ENCODE measurements at places on chromosomes 12 and 14.

DNA sequence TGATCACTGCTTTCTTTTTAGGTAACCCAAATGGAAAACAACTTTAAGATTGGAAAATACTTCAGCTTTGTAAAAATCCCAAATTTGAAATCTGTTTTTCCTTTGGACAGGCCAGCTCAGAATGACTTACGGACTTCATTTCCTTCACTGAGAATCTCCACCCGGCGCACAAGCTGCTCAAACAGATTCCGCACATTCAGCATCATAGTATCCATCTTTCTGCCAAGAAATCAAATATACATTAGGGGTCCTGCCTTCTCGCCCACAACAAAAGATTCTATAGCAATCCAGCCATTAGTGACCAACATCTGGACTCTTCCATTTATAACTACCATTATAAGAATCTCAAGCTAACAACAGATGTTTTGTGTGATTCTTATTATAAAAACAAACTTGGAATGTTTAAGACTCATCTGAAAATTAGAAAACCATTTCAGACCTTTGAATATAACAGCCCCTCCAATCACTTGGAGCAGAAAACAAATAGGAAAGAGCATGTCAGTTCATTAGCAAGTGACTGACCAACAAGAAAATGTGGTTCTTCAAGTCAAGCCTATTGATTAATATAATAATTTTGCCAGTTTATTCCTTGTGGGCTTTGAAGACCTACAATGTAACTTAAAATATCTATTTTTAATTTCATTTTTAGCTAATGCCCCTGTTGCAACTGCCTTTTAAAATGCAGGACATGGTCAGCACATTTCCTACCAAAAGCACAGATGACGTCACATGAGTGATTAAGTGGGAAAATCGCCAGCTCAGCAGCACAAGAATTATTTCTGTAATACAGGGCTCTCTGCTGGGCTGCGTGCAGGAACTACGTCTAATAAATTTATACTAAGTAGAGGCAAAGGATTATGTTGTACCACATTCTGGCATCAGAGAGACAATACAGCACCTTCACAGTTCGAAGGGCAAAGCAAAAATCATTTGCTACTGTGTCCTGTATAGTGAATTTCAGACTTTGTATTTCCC is 8.5 kb downstream of the RACGAP1 start:
- peak overlapping the region; percentile 76 for H3K27ac ChIP-seq
- H3K4me3 ChIP-seq, result peak overlapping the region; percentile 28
- peaks cover 8% of the 10 kb centered on the region for H3K4me1 ChIP-seq
- peak; percentile 98 for DNase-seq

GRCh38 chr14:32578181-32578580 is 249.1 kb downstream of the AKAP6 start:
- H3K4me1 ChIP-seq, result no peaks in the 10 kb centered on the region
- no peak for DNase-seq

GRCh38 chr14:54818201-54819133 is 84.2 kb downstream of the GCH1 start:
- H3K4me1 ChIP-seq, result no peaks in the 10 kb centered on the region
- H3K36me3 ChIP-seq, result no peaks in the 10 kb centered on the region
- peak; percentile 95 for DNase-seq
- H3K27ac ChIP-seq, result no peak overlapping the region
- no peak overlapping the region for H3K4me3 ChIP-seq
- H3K27me3 ChIP-seq, result peaks cover 7% of the 10 kb centered on the region

DNA sequence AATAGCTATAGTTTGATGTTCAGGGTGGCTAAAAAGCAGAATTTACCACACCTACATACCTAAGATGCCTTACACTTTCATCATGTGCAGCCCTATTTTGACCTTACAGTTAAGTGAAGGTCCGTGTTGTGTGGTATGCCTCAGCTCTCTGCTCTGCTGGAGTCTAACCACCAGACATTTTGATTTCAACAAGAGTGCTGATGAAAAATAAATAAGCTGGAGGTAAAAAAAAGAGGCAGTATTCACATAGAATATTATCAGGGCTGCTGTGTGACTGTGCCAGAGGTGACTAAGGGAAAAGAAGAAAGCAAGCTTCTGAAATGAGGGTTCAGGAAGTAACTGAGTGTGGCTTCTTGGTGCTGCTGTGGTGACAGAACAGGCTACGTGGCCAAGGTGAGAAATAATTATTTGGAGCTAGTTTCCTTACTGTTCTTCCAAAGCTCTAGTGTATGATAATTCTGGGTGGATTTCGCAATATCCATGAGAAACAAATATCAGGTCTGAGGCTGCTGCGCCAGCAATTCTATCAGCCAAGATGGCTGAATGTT is 188.8 kb downstream of the STXBP6 start:
- no peaks in the 10 kb centered on the region for H3K4me1 ChIP-seq
- no peaks in the 10 kb centered on the region for H3K27me3 ChIP-seq
- no peaks in the 10 kb centered on the region for H3K36me3 ChIP-seq
- no peak overlapping the region for H3K27ac ChIP-seq
- no peak for DNase-seq

GRCh38 chr14:44461811-44462210 is 45.3 kb downstream of the FSCB start:
- DNase-seq, result no peak
- no peaks in the 10 kb centered on the region for H3K36me3 ChIP-seq
- no peak overlapping the region for H3K4me3 ChIP-seq
- H3K4me1 ChIP-seq, result no peaks in the 10 kb centered on the region
- H3K27me3 ChIP-seq, result no peaks in the 10 kb centered on the region

- H3K4me3 ChIP-seq, result no peak overlapping the region
- no peak for DNase-seq
- H3K36me3 ChIP-seq, result no peaks in the 10 kb centered on the region
- H3K27me3 ChIP-seq, result no peaks in the 10 kb centered on the region
- H3K27ac ChIP-seq, result no peak overlapping the region
These were observed 6.3 kb upstream of the OR4E2 start for GRCh38 chr14:21647380-21647779.

DNA sequence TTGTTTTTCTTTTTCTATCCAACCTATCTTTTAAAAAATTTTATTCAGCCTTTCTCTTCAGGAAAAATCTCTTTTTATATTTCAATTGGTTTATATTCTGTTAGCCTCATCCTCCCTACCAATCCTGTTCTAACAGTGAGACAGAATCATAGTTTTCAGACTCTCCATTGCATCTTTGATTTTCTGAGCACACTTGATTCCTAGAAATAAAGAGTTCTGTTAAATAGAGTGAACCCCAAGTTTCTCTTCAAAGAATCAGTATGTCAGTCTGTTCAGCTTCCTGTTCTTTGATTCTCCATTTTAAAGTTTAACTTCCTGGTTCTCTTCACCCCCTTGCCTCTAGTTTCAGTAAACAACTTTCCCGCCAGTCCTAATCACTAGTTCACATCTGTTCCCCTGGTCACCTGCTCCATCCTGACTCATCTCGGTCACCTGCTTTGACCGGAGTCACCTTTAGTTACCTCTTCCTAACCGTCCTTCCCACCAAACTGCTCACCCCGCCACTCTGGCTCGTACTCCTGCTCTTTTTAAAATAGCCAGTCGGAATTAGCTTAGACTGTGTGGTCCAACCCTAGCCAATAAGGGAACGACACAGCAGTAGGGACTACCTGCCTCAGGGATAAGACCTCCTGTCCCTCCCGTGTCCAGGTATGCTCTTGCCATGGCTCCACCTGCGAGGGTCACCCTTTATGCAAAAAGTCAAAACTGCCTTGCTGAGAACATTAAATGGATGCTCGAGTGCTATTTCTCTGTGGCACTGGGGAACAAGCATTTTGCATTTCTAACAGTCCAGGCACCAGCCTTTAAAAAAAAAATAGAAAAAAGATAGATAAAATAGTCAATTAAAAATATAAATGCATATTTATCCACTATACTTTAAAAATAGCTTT is 48.4 kb downstream of the DDX51 start:
- H3K4me1 ChIP-seq, result no peaks in the 10 kb centered on the region
- no peak for DNase-seq
- no peaks in the 10 kb centered on the region for H3K27me3 ChIP-seq
- H3K27ac ChIP-seq, result no peak overlapping the region
- H3K4me3 ChIP-seq, result no peak overlapping the region

DNA sequence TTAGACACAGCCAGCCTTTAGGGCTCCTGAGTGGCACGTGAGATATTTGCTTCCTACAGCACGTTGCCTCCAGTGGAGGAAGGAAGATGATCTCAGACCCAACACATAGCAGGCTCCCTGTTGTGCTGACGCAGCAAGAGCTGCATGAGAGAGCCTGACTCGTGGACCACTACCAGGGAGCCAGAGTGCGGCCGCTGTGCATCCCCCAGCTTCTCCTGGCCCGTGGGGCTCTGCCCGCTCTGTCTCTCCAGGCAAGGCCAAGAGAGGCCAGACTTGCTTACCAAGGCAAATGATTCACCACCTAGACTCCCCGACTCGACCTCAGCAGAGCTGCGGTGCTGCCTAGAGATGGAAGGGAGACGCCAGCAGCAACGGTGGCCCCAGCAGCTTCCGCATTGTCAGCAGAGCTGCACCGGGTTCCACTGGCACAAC is 37.5 kb downstream of the MAP3K9 start:
- no peaks in the 10 kb centered on the region for H3K27me3 ChIP-seq
- no peaks in the 10 kb centered on the region for H3K4me1 ChIP-seq
- no peaks in the 10 kb centered on the region for H3K36me3 ChIP-seq
- H3K27ac ChIP-seq, result no peak overlapping the region
- no peak overlapping the region for H3K4me3 ChIP-seq

- H3K36me3 ChIP-seq, result no peaks in the 10 kb centered on the region
- no peak overlapping the region for H3K27ac ChIP-seq
- no peak overlapping the region for H3K4me3 ChIP-seq
- H3K27me3 ChIP-seq, result no peaks in the 10 kb centered on the region
- DNase-seq, result peak; percentile 57
- H3K4me1 ChIP-seq, result no peaks in the 10 kb centered on the region
These were observed 170.5 kb downstream of the NDUFA12 start for GRCh38 chr12:94832780-94833681.

GRCh38 chr12:31765931-31766330 is 37.1 kb upstream of the AMN1 start:
- H3K4me3 ChIP-seq, result no peak overlapping the region
- no peaks in the 10 kb centered on the region for H3K27me3 ChIP-seq
- DNase-seq, result no peak
- H3K36me3 ChIP-seq, result no peaks in the 10 kb centered on the region
- H3K4me1 ChIP-seq, result no peaks in the 10 kb centered on the region
- H3K27ac ChIP-seq, result no peak overlapping the region

DNA sequence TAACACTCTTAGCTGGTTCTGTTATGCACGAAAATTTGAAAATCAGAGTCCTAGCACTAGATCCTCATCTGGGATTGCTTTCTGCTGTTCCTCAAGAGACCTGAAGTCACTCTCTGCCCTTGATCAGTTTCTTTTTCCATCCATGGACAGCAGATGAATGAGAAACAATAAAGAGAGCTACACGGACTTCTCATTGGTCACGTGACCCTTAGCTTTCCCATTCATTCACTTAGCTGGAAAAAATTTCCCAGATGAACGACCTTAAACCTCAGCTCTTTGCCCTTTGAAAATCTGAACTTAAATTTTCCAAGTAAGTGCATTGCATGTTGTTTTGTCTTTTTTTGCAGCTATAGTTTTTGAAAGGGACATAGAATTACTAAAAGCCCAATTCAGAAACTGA is 27.2 kb upstream of the RGS6 start:
- no peaks in the 10 kb centered on the region for H3K36me3 ChIP-seq
- no peak overlapping the region for H3K4me3 ChIP-seq
- no peaks in the 10 kb centered on the region for H3K4me1 ChIP-seq
- no peaks in the 10 kb centered on the region for H3K27me3 ChIP-seq
- H3K27ac ChIP-seq, result no peak overlapping the region
- no peak for DNase-seq

DNA sequence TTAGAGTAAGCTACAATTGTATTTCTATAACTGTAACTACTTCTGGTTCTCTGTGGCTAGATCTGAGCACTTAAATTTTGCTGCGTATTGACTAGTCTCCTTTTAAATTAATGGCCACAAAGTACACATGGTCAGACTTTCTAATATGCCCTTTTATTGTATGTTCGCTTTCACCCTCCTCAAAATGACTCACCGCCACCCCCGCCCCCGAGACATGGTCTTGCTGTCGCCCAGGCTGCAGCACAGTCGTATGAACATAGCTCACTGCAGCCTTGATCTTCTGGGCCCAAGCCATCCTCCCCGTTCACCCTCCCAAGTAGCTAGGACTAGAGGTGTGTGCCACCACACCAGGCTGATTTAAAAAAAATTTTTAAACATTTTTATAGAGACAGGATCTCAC is 11.8 kb downstream of the MTERF2 start:
- DNase-seq, result no peak
- peaks cover 10% of the 10 kb centered on the region for H3K4me1 ChIP-seq
- no peaks in the 10 kb centered on the region for H3K27me3 ChIP-seq
- H3K27ac ChIP-seq, result no peak overlapping the region
- H3K4me3 ChIP-seq, result no peak overlapping the region

- DNase-seq, result no peak
- H3K27me3 ChIP-seq, result no peaks in the 10 kb centered on the region
- H3K4me1 ChIP-seq, result no peaks in the 10 kb centered on the region
These were observed 7.6 kb downstream of the NOC4L start for GRCh38 chr12:132151766-132152410.

- no peak overlapping the region for H3K4me3 ChIP-seq
- DNase-seq, result peak; percentile 60
- peaks cover 13% of the 10 kb centered on the region for H3K4me1 ChIP-seq
- H3K27ac ChIP-seq, result peak overlapping the region; percentile 9
- no peaks in the 10 kb centered on the region for H3K27me3 ChIP-seq
- H3K36me3 ChIP-seq, result no peaks in the 10 kb centered on the region
These were observed 63.1 kb downstream of the BBS10 start for GRCh38 chr12:76284816-76285750.

GRCh38 chr12:95516757-95517156 is 34.5 kb downstream of the USP44 start:
- peak; percentile 32 for DNase-seq
- H3K4me1 ChIP-seq, result no peaks in the 10 kb centered on the region
- no peak overlapping the region for H3K4me3 ChIP-seq
- no peaks in the 10 kb centered on the region for H3K27me3 ChIP-seq
- H3K36me3 ChIP-seq, result peaks cover 5% of the 10 kb centered on the region
- H3K27ac ChIP-seq, result no peak overlapping the region

GRCh38 chr12:103809154-103809553 is 31.9 kb downstream of the NT5DC3 start:
- H3K36me3 ChIP-seq, result no peaks in the 10 kb centered on the region
- peaks cover 11% of the 10 kb centered on the region for H3K4me1 ChIP-seq
- H3K27ac ChIP-seq, result no peak overlapping the region
- peak; percentile 56 for DNase-seq

DNA sequence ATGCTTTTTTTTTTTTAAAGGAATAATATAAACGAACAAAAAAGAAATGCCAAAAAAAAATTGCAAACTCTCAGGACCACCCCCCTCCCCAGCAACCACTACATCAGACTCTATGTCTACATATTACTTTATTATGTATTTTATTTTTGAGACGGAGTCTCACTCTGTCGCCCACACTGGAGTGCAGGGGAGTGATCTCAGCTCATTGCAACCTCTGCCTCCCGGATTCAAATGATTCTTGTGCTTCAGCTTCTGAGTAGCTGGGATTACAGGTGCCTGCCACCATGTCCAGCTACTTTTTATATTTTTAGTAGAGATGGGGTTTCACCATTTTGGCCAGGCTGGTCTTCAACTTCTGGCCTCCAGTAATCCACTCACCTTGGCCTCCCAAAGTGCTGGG is 22.9 kb downstream of the HECTD4 start:
- no peaks in the 10 kb centered on the region for H3K4me1 ChIP-seq
- no peaks in the 10 kb centered on the region for H3K27me3 ChIP-seq
- no peak overlapping the region for H3K27ac ChIP-seq
- no peaks in the 10 kb centered on the region for H3K36me3 ChIP-seq
- no peak for DNase-seq

GRCh38 chr12:112309797-112310196 is 72.4 kb downstream of the HECTD4 start:
- peaks cover 4% of the 10 kb centered on the region for H3K4me1 ChIP-seq
- no peak overlapping the region for H3K4me3 ChIP-seq
- DNase-seq, result peak; percentile 37
- H3K27ac ChIP-seq, result no peak overlapping the region
- no peaks in the 10 kb centered on the region for H3K36me3 ChIP-seq

Measured in fibroblast of lung (primary cell).